ENCODE measurements at places on chromosomes 3 and 15.

GRCh38 chr15:52532427-52532826 lies 3.7 kb upstream of the MYO5A start:
- no peak for DNase-seq

GRCh38 chr3:13688034-13688433 lies 139.1 kb downstream of the FBLN2 start:
- no peak for DNase-seq

- no peak for DNase-seq
Observed at GRCh38 chr15:90697175-90697574, 20.0 kb upstream of the BLM start.

DNA sequence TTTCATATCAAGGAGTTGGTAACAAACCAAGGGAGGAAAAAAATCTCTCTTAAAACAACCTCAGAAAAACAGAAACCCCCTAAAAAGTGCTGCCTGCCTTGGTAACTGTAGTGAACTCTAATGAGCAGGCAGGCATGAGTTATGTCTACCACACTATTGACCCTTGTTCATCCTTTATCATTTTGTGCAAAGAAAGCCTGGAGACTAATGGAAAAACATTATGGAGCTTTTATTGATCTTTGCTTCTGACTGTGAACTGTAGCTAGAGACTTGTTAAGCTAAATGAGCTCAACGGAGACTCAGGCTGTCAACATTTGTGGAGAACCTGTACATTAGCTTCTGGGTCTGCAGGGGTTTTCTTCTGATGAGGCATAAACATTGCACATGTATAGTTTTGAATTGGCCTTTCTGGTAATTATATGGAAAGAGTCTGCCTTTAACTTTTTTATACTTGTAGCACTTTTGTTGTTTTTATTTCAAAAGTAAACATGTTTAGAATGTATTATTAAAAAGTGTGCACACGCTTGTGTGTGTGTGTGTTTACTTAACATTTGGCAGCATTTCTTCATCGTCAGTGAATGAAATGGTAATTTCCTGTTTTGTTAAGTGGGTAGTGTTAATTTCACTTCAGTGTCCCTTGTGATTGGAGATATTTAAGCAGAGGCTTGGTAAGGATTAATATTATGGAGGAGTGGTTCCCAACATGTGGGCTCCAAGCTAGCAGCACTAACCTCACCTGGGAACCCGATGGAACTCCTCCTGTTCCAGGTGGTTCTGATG lies 15.9 kb upstream of the SPTSSB start:
- no peak for DNase-seq

GRCh38 chr3:42681361-42682038 lies 3.8 kb upstream of the KLHL40 start:
- no peak for DNase-seq

All from esophagus squamous epithelium (tissue), 5 donors.